ENCODE measurements at places on chromosomes 16 and 17.

DNA sequence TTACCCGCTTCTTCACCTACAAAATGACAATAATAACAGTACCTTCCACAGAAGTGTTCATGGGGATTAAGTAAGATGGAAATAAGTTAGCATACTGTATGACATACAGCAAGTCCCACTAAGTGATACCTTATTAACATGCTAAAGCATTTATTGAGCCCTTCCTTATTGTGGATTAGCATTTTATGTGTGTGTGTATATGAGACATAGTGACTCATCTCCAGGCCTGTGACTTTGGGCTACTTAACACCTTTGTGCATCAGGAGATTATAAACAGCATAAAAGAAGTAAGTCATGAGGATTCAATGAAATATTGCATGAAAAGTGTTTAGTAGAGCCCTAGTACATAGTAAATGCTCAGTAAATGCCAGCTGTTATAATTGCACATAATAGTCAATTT is 52.9 kb downstream of the CA10 start:
- DNase-seq: no peak

GRCh38 chr17:61488878-61489718 is 36.9 kb downstream of the TBX4 start:
- DNase-seq: peak; percentile 90

- no peak for DNase-seq
Observed at GRCh38 chr16:81641395-81642106, 137.5 kb upstream of the PLCG2 start.

- peak; percentile 49 for DNase-seq
Observed at GRCh38 chr17:48374650-48375230, 55.3 kb downstream of the SKAP1 start.

DNA sequence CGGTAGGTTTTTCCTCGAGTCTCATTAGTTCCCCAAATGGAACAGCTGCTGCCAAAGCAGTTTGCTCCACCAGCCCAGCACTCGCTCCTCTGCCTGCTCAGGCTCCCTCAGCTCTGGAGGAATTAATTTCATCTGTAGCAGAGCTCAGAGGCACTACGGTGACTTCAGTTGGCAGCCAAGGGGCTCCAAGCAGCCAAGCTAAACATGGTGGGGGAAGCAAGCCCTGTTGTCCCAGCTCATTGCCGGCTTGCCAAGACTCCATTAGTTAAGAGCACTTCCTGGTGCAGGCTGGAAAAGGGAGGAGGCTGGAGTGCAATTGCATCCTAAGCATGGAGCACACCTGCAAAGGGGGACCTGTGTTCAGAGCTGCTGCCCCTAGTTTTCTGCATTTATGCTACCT is 78.7 kb upstream of the GPRC5B start:
- no peak for DNase-seq

- no peak for DNase-seq
Observed at GRCh38 chr17:29068818-29069217, 25.9 kb downstream of the PIPOX start.

DNA sequence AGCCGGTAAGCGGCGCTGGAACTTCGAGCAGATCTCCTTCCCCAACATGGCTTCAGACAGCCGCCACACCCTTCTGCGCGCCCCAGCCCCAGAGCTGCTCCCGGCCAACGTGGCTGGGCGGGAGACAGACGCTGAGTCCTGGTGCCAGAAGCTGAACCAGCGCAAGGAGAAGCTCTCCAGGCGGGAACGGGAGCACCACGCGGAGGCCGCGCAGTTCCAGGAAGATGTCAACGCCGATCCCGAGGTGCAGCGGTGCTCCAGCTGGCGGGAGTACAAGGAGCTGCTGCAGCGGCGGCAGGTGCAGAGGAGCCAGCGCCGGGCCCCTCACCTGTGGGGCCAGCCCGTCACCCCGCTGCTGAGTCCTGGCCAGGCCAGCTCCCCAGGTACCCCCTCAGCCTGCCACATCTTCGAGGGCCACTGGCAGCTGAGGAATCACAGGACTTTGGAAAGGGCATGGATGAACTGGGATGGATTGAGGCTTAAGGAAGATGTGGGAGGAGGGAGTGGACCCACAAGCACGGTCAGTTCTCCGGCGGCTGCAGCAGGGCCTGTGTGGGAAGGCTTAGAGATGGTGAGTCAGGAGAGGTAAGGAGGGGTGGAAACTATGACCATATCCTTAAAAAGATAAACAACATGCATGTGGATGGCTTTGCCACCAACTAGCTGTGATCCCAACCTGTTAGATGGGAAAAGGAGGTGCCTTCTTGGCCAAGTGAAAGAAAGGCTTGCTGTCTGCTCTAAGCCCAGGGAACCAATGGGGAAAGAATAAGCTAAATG is 3.4 kb upstream of the LLGL2 start:
- no peak for DNase-seq

DNA sequence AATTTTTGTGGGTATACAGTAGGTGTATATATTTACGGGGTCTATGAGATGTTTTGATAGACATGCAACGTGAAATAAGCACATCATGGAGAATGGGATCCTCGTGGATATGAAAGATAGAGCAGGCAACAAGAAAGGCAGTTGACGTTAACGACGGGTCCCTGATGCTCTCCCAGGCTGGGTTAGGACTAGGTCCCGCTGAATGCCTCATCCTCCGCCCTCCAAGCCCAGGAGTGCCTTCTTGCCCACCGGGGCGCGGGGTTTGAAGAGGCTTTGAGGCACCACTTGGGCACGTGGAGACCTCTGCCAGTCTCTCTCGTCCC is 9.5 kb upstream of the ZFP90 start:
- no peak for DNase-seq

- peak; percentile 68 for DNase-seq
Observed at GRCh38 chr17:81132770-81133723, 32.3 kb upstream of the PVALEF start.

DNA sequence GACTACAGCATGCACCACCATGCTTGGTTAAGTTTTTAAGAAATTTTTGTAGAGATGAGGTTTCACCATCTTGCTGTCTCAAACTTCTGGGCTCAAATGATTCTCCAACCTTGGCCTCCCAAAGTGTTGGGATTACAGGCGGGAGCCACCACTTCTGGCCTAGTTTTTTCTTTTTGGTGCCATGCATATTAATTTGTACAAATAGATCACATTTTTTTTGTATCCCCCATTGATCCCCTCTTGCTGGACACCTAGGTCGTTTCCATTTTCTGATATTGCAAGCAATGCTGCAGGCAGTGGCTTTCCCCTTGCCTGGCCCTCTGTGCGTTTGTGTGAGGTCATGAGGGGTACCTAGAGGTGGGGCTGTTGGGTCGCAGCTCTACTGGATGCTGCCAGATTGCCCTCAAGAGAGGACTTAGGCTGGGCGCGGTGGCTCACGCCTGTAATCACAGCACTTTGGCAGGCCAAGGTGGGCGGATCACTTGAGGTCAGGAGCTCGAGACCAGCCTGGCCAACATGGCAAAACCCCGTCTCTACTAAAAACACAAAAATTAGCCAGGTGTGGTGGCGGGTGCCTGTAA is 23.8 kb downstream of the RAP1GAP2 start:
- no peak for DNase-seq

GRCh38 chr16:11534262-11534661 is 52.5 kb downstream of the LITAF start:
- DNase-seq: no peak

GRCh38 chr16:9165681-9166080 is 74.2 kb downstream of the HAPSTR1 start:
- DNase-seq: no peak

GRCh38 chr17:19703106-19703827 is 13.1 kb downstream of the SLC47A2 start:
- no peak for DNase-seq

- no peak for DNase-seq
Observed at GRCh38 chr16:59605706-59606105, 871.6 kb upstream of the GOT2 start.

DNA sequence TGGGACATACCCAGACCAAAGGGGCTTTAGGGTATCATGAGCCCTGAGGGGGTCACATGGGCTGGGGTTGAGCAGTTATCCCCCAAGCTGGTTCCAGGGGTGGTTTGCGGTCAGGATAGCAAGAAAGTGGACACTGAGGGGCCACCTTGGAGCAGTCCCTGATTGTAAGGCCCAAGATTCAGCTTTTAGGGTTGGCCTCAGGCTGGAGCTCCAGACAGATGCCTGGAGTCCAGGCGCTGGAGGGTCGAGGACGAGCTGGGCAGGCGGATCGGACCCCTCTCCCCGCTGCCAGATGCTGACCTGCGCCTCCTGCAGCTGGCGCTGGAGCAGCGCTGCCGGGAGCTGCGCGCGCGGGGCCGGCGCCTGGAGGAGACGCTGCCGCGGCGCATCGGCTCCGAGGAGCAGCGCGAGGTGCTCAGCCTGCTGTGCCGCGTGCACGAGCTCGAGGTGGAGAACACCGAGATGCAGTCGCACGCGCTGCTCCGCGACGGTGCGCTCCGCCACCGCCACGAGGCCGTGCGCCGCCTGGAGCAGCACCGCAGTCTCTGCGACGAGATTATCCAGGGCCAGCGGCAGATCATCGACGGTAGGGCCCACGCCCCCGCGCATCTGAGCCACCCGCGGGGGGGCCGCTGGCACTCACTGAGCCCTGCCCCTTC is 10.0 kb downstream of the BTBD17 start:
- no peak for DNase-seq

GRCh38 chr16:80082906-80083305 is 457.9 kb upstream of the DYNLRB2 start:
- no peak for DNase-seq

DNA sequence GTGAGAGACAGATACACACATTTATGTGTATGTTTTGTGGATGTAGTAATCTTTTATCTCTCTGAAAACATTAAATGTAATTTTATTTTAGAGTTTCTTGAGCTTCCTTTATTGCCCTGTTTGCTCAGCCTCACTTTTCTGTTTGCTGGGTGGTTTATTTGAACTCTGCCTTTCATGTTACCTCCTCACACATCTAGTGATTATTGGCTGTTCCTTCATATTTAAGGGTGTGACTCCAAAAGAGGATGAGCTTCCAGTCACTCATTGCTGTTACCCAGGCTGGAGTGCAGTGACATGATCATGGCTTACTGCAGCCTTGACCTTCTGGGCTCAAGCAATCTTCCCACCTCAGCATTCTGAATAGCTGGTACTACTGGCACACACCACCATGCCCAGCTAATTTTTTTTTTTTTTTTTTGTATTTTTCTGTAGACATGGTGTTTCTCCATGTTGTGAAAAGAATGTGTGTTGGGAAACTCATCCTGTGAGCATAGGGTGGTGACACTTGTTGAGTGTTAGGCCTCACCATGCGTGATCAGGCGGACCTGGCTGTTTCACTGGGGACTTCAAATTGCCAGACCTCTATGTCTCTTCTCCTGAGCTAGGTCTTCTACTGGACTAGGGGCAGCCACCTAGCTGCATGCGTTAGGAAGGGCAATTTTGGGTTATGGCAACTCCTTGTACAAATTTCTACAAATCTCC is 37.8 kb downstream of the GOSR1 start:
- no peak for DNase-seq

- DNase-seq: no peak
Observed at GRCh38 chr17:44919411-44919810, 4.1 kb upstream of the GFAP start.

DNA sequence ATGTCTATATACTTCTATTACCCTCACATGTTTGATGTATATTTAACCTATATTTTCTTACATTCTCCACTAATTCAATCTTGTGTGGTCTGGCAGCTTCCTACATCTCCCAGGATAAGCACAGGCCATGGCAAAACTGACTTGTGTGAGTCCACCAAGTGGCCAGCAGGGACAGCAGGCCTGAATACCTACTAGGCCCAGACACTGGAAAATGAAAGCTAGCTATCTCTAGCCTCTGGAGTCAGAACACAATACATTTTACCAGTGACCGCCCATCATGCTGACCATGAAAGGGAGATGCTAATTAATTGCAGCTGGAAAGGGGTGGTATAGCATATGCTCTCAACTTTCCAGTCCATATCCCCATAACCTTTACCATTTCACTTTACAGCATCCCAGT is 132.3 kb downstream of the PCTP start:
- peak; percentile 9 for DNase-seq

Measured in HepG2 (cell line).